ENCODE measurements at places on chromosomes 6 and 20.
A peak's percentile ranks its signal among the peaks of the same experiment; 100 is the strongest.

- DNase-seq: no peak
These were observed 347.8 kb upstream of the SLC35B3 start for GRCh38 chr6:8783191-8783590.

GRCh38 chr20:3813848-3814581 is 6.3 kb upstream of the AP5S1 start:
- DNase-seq: no peak

GRCh38 chr6:158608221-158608620 is 36.3 kb downstream of the DYNLT1 start:
- DNase-seq: no peak

GRCh38 chr20:4087923-4088322 is 72.6 kb upstream of the RNF24 start:
- no peak for DNase-seq

- no peak for DNase-seq
These were observed 58.0 kb downstream of the ERMARD start for GRCh38 chr6:169809386-169809785.

- no peak for DNase-seq
These were observed 97.9 kb downstream of the ANKRD60 start for GRCh38 chr20:58130581-58130980.

GRCh38 chr6:107735906-107736635 is 88.0 kb downstream of the SCML4 start:
- no peak for DNase-seq

DNA sequence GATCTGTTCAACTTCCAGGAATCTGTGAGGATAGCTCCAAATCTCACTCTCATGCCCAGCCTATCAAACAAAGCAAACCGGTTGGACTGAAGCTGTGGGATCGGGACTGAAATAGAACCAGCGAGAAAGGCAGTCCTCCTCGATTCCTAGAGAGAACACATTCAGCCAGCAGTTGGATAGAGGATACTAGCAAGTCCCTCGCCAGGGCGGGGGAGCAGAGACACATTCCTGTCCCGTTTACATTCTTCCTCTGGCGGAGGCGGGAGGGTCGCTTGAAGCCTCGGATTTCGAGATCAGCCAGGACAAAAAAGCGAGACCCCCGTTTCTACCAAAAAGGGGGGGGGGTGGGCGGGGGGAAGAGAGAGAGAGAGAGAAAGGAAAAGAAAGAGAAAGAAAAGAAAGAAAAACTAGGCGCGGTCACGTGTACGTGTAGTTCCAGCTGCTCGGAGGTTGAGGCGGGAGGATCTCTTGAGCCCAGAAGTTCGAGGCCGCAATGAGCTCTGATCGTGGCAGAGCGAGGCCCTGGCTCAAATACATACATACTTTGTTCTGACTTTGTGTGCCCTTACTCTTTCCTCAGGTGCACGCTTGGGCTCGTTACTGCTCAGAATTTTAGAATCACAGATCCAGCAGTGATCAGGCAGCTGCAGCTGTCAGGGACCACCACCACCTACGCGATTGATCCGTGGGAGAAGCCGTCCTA is 19.5 kb downstream of the ZNF311 start:
- DNase-seq: peak; percentile 47

- no peak for DNase-seq
These were observed 170.2 kb downstream of the DOK5 start for GRCh38 chr20:54645445-54646155.

GRCh38 chr6:29466241-29466640 is 9.3 kb downstream of the OR2H1 start:
- no peak for DNase-seq

DNA sequence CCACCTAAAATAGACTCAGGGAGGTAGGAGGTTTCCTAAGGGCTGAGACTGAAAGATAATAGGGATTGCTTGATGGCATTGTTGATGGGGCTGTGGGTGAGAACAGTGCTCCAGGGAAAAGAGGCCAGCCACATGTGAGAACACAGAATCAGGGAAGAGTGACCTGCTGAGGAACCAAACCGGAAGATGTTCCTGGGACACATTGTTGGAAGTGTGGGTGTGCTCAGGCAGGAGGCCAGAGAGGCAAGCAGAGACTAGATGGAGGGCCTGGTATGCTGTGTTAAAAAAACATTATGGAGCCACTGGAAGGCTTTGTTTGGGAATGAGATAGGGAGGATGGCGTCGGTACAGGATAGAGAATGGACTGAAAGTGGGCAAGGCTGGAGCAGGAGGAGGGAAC is 23.3 kb downstream of the RNF144B start:
- no peak for DNase-seq

- DNase-seq: peak; percentile 59
These were observed 91.7 kb downstream of the GJA10 start for GRCh38 chr6:89985751-89986493.

GRCh38 chr20:20076297-20077065 is 24.1 kb downstream of the CFAP61 start:
- peak; percentile 81 for DNase-seq

GRCh38 chr6:73791336-73791735 is 95.3 kb downstream of the CD109 start:
- no peak for DNase-seq

GRCh38 chr6:63764318-63764916 is 128.8 kb downstream of the PHF3 start:
- DNase-seq: no peak

DNA sequence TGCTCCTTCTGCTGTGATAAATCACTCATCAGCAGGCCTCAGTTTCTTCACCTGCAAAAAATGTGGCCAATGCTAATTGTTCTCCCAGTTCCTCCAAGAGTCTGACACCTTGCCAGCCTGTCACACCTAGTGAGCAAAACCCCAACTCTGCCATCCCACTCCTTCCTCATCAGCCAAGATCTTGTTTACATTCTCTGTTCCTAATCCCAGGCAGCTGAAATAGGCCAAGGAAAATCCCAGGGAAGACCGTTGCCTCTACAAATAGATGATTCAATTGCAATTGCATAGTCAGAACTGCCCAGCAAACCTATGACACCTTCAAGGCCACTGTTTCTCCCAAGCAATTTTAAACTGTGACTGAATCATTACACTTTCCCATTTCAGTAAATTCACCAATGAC is 78.7 kb downstream of the GMDS start:
- no peak for DNase-seq

GRCh38 chr6:56849896-56850295 is 105.0 kb upstream of the BEND6 start:
- peak; percentile 30 for DNase-seq

DNA sequence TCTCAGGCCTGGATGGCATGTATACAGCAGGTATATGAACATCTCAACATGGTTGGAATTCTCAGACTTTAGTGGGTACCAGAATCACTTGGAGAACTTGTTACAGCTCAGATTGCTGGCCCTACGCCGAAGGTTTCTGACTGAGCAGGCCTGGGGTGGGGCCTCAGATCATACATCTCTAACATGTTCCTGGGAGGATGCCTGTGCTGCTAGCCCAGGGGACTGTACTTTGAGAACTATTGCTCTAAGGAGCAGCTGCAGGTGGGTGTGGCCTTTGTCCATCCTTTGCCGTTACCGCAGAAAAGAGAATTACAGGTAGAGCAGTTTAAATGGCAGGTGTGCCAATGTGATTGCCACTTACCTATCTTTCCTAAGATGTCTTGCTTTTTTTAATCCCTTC is 310.5 kb upstream of the JAG1 start:
- no peak for DNase-seq

DNA sequence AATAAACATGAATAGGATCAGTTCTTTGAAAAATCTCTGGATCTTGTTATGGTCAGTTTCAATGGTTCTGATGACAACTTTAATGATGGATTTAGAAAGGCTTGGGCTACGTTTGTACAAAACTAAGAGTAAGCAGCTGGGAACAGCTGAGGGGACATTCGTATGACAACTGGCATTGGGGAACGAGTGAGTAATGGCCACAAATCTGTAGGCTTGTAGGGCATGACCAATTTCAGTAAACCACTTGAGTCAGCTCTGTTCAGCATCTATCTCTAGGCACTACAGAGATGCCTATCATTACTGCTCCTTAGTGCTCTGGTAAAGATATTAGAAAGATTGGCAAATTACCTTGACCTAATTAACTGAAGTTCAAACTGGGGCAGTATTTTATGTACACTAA is 1375.6 kb downstream of the EPHA7 start:
- no peak for DNase-seq

GRCh38 chr6:52650941-52651340 is 20.0 kb upstream of the TMEM14A start:
- no peak for DNase-seq

DNA sequence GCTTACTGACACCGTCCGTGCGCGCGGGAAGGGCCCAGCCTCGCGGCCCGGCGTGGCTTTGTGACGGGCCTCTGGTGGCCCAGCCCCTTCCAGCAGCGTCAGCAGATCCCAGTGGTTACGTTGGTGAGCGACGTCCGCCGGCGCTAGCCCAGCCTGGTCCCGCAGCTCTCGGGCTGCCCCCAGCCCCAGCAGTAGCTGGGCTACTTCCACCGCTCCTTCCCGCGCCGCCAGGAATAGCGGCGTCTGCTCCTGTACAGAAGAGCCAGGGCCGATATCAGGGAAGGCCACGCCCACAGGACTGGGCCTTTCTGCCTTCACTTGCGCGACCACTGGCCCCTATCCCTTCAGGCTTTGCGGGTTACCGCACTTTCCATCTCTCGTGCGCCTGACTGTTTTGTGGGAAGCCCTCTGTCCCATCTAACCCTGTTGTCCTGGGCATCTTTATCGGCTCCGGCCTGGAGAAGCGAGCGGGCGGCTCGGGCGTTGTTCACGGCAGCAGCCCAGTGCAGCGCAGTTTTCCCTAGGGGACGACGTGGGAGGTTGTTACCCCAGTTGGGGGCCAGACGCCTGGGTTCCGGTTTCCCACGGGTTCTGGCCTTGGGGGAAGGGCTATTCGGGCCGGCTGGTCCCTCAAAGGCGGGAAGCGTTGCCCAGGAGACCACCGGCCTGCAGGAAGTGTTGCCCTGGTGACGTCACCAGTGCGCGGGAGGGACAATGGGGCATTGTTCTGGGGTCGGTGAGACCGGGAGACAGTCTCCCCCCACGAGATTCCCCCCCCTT is 3.6 kb upstream of the GPSM3 start:
- DNase-seq: peak; percentile 86

DNA sequence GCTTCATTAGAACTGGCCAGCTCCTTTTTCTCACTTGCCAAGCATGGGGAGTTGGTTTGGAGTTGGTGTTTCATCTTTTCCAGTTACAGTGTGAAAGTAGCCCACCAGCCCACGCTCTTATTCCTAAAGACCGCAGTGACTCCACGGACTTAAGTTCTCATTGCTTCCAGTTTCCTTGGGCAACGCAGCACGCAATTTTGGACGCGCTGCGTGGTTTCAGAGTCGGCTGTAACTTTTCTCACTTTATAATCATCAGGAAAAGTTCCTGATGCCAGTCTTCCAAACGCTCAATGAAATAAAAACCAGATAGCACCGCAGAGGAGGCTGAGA is 381 bp upstream of the PEX7 start:
- no peak for DNase-seq

GRCh38 chr6:39669973-39670342 is 55.2 kb downstream of the KIF6 start:
- DNase-seq: no peak

DNA sequence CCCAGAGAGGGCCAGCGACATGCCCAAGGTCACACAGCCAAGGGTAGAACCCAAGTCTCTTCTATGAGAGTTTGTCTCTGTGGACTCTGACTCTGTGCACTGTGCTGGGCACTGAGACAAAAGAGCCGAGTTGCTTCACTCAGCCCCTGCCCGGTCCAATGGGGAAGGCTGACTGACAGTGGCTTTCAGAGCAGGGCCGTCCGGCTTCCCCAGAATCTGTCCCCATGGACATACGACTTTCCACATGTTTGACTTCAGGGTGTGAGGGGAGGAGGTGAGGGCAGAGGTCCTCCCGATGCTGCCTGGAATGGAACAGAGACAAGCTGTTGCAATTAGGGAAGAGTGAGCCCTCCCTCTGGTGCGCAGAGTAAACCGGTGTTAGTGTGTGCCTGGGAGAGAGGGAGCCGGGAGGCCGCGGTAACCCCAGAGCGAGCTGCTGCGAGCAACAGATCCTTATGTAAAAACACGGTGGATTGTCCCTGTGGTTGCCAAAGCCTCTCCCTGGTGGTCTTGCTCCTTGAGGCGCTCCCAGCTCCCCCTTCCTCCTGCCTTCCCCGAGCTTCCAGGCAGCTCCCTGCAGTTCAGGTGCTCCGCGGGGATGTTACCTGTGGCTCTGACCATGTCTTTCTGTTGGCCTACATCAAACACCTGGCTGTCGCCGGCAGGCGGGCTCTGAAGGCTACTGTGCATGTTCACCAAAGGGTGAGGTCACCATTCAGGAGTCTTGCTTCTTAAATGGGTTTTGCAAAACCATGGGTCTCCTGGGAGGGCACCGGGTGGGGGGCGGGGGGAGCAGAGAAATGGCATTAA is 672 bp downstream of the SIRPA start:
- peak; percentile 29 for DNase-seq

DNA sequence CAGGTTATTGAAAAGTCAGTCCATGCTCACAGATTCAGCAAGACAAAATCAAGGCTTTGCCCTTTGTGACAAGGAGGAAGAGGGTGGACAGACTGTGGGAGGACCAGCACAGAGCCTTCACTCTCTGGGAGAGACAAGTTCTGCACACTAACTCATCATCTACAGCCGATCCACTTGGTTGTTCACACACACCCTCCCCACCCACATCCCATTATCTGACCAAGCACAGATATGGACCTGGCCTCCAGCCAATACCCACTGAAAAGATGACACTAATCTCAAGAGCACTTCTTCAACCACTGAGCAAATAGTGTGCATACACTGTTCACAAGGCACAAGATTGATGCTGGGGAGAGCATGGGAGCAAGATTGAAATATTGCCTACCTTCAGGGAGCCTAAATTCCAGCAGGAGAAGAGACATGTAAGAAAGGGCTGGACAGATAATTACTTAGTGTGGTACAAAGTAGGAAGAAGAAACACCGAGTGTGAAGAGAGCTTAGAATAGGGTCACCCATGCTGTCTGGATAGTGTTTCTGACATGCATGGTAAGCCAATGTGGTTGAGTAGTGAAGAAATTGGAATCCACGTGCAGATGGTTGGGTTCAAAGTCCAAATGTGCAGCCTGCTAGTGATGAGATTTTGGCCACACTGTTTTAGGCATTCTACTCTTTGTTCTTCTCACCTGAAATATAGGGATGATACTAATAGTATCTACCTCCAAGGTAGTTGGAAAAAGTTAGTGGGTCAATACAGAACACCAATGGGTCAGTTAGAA is 21.7 kb upstream of the IL17A start:
- DNase-seq: no peak

- no peak for DNase-seq
These were observed 79.1 kb downstream of the TMEM242 start for GRCh38 chr6:157244175-157244574.
